ENCODE measurements at places on chromosomes 1 and 21.

- DNase-seq = no peak
These were observed 9.2 kb upstream of the NBPF11 start for GRCh38 chr1:148161053-148161901.

- DNase-seq = peak; percentile 91
These were observed 26.2 kb downstream of the ATP8B2 start for GRCh38 chr1:154351363-154352068.

- DNase-seq = peak; percentile 35
These were observed at the start of gene CSMD2 for GRCh38 chr1:34164771-34165391. Gene CSMD2, minus strand, starts transcription at chr1:34165230. Its CDS starts 133 bp downstream, at chr1:34165097.

DNA sequence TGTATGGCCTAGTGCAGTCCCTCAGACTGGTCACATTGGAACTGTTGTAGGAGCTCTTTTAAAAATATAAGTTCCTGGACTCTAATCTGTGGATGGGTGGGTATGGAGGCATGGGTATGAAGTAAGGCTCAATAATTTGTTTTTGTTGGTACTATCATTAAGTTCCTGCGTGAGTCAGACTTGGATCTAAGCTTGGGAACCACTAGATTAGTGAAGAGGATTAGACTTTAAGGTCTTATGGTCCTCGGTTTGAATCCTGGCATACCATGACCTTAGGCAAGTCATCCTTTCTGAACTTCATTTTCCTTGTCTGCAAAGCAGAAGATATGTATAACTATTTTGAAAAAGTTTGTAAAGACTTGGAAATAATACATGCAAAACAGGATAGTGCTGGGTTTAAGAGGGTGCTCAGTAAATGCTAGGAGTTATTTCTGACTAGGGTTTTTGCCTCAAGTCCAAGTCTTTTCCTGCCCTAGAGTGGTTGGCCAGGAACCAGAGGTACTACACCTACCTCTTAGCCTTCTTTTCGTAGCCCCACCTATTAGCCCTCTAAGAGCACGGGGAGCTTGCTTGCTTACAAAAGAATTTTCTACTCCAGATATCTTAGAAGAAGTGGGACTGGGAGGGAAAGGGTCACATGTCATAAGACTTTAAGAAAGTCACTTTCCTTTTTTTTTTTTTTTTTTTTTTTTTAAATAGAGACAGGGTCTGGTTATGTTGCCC is 38.6 kb upstream of the METTL18 start:
- no peak for DNase-seq

- no peak for DNase-seq
These were observed 135.0 kb downstream of the KCNJ6 start for GRCh38 chr21:37780991-37781983.

DNA sequence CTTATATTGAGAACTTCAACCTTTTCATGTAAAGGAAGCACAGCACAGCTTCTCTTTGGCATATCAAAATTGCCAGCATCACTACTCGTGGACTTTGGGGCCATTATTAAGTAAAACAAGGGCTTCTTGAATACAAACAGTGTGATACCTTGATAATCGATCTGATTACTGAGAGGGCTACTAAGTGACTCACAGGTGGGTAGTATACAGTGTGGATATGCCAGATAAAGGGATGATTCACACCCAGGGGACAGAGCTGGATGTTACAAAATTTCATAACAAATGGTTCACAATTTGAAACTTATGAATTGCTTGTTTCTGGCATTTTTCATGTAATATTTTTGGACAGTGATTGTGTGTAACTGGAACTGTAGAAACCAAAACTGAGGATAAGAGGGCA is 15.4 kb downstream of the HDAC1 start:
- DNase-seq = no peak

DNA sequence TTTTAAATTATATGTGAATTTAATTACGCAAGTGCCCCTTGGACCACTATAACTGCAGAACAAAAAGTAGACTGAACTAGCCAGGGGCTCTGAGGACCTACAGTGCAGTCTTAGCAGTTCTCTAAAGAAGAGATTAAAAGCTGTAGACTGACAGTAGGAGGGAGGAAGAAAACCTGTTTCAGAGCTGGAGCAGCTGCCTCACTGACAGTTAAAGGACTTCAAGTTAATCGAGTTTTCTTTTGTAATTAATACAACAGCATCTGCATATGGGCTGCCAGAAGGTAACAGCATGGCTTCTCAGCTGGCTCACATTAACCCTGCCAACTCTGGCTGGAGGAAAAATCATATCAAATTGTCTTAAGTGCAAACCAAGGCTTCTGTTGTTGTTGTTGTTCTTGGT is 19.9 kb downstream of the DSTYK start:
- DNase-seq = peak; percentile 93

DNA sequence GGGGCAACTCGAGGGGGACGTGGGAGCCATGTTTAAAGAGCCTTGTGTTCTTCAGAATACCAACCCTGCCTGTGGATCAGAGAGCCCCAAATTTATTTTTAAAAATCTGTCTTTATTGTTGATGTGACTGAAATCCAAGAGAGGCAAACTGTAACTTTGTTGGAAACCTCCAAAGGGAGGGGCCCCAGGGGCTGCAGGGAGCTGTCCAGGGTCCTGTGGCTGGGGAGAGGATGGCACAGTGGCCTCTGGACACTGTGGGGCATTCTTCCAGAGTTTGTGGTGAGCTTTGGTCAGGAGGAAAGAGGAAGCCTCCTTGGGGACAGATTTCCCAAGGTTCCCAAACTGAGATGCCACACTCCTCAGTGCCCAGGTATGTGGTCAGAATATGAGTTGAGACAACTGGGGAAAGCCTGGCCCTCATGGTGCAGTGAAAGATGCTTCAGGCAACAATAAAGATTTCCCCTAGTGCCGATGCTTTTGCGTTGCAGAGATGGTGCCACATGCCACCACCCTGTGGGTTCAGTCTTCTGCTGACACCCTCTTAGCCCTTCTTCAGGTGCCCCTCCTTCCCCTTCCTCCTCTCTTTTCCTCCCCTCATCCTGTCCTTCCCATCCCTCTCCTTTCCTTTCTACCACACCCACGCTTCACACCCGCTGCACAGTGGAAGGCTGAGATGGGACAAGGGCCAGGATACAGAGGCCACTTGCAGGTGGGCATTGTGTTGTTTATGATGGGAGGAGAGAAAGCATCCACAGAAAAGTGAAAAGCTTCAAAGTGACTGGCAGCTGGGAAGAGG is 122.1 kb downstream of the UCK2 start:
- DNase-seq = peak; percentile 55

GRCh38 chr1:203177470-203178039 is 1.9 kb upstream of the MYBPH start:
- no peak for DNase-seq

DNA sequence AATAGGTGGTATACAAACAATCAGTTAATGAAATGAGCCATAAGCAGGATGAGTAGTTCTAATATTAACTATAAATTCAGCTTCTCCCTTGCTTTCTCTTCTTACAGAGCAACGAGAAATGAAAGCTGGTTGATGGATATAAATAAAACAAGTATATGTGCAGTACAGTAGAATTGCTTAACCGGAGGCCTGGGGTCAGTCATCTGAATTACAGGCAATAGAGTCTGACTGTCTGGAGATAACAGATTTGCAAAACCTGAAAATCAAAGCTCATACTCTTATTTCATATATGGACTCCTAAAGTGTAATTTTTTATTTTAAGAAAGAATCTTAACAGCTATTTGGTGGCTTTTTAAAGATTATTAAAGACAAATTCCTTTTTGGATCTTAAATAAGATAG is 43.1 kb upstream of the SGIP1 start:
- no peak for DNase-seq

- no peak for DNase-seq
These were observed 59.8 kb upstream of the ARTN start for GRCh38 chr1:43873851-43874250.

GRCh38 chr1:61348025-61348665 is 265.8 kb downstream of the NFIA start:
- peak; percentile 23 for DNase-seq

DNA sequence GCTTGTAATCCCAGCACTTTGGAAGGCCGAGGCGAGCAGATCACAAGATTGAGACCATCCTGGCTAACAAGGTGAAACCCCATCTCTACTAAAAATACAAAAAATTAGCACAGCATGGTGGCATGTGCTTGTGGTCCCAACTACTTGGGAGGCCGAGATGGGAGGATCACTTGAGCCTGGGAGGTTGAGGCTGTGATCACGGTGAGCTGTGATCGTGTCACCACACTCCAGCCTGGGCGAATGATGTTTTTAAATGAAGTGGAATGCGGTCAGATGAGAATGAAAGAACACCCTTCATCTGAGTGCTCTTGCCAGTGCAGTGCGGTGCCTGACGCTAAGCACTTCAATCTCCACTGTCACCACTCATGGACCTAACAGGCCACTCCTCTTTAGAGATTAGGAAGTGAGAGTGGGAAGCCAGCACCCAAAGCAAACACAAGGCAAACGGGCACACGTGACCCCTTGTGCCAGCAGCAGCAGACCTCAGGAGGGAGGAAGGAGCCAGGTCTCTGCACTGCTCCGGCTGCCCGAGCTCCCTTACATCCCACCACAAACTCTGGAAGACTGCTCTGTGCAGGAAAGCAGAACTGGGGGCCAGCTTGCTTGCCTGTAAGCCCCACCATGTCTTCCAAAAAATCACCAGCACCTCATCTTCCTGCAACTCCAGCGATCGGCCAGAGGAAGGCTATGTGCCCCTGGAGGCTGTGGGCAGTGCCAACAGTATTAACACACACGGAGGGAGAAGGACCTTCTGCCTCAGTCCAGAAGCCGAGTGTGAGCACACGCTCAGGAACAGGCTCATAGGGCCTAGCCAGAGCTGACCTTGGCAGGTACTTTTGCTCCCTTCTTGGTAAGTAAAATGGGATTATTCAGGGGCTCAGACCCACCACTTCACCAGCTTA is 9.7 kb downstream of the CTNNBIP1 start:
- DNase-seq = no peak

- no peak for DNase-seq
These were observed 5.2 kb downstream of the BCAR3 start for GRCh38 chr1:93676427-93676826.

GRCh38 chr1:179925922-179926849 is 28.4 kb upstream of the CEP350 start:
- DNase-seq = no peak

DNA sequence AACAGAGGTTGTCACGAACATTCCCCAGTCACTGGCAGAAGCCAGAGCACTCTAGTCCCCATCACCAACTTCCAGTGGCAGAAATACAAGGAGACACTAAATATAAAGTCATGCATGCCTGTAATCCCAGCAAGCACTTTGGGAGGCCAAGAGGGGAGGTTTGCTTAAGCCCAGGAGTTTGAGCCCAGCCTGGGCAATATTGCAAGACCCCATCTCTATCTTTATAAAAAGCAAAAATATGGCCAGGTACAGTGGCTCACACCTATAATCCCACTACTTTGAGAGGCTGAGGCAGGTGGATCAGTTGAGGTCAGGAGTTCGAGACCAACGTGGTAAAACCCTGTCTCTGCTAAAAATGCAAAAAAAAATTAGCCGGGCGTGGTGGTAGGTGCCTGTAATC is 6.4 kb downstream of the CYB5RL start:
- no peak for DNase-seq

GRCh38 chr1:7302873-7303272 is 468.2 kb upstream of the VAMP3 start:
- DNase-seq = no peak

- no peak for DNase-seq
These were observed 61.7 kb downstream of the ATF6 start for GRCh38 chr1:161827786-161828185.

DNA sequence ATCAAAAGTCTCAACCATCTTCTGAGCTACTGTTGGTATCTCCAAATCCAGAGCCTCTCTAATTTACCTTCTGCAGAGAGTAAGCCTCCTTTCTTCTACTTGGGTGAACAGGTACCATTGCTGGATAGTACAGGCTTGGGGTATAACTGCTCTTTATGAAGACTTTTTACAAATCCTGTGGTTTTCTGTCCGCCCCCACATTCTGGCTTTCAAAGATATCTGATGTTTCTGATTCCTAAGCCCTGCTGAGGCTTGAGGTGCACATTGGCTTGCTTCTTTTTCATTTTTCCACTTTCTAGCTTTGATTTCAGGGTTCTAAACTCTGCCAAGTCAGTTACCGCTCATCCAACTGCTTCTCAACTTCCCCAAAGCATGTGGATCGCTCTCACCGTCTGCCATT is 37.1 kb downstream of the TENT5C start:
- DNase-seq = no peak

- DNase-seq = no peak
These were observed 37.7 kb upstream of the PYHIN1 start for GRCh38 chr1:158893654-158894053.

- peak; percentile 70 for DNase-seq
These were observed 44.4 kb downstream of the TM2D1 start for GRCh38 chr1:61680500-61680899.

- no peak for DNase-seq
These were observed 39.7 kb downstream of the NUP210L start for GRCh38 chr1:154115180-154115579.

GRCh38 chr1:56227401-56227800 is 352.0 kb downstream of the PLPP3 start:
- DNase-seq = no peak

- DNase-seq = no peak
These were observed 10.5 kb upstream of the SPEN start for GRCh38 chr1:15836772-15837669.

DNA sequence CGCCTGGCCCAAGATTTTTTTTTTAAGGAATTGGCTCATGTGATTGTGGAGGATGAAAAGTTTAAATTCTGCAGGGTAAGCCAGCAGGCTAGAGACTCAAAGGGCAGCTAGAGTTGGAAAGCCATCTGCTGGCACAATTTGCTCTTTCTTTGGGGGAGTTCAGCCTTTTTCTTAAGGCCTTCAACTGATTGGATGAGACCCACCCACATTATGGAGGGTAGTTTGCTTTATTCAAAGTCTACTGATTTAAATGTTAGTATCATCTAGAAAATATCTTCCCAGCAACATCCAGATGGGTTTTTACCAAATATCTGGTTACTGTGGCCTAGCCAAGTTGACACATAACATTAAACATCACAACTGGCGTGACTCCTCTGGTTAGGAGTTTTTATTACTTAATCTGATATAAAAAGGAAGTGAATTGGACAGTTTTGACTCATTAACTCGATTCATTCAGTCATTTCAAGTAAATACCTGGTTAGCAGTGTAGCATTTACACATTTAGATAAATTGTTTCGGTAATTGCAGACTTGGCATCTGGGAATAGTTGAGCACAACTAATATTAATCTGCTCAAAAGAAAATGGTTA is 12.4 kb downstream of the HOOK1 start:
- DNase-seq = no peak

DNA sequence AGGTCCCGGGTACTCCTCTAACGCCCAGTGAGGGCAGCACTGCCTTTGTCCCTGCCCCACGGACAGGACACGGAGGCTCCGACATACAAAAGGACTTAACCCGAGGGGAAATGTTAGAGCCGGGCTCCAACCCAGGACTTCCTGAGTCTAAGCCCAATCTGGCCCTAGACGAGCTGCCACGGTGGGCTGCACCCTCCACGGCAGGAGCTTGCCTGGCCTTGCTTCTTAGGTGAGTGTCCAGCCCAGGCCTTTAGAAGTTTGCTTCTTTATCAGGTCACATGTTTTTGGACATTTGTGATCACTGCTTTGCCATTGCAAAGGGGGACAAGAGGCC is 11.0 kb upstream of the TMEM200B start:
- no peak for DNase-seq

GRCh38 chr1:203040513-203041275 is 14.4 kb downstream of the PPFIA4 start:
- no peak for DNase-seq

Measured in NCI-H2171 treated with DMSO at 0.1 percent for 48 hours (cell line).